Bronchial smooth muscle cell (primary cell): ENCODE measurements at places on chromosomes 5 and 9. TPM values are rescaled to one million over a fixed set of nuclear protein-coding genes. Genes with fewer than 3 reads are reported as not detected.

The TARS1 gene
- total RNA-seq = 138 and 167 TPM in 2 replicates

The TAF11L10 gene
- total RNA-seq = not detected in 2 replicates

The CATSPER3 gene
- total RNA-seq = 0.16 and 0.17 TPM in 2 replicates

The MARCOL gene
- total RNA-seq = not detected in 2 replicates

The LCN12 gene
- not detected in 2 replicates for total RNA-seq

The MARCHF11 gene
- not detected in 2 replicates for total RNA-seq
